ENCODE measurements at places on chromosomes 16 and 17. TPM values are rescaled to one million over a fixed set of nuclear protein-coding genes. Genes with fewer than 3 reads are reported as not detected.

DNA sequence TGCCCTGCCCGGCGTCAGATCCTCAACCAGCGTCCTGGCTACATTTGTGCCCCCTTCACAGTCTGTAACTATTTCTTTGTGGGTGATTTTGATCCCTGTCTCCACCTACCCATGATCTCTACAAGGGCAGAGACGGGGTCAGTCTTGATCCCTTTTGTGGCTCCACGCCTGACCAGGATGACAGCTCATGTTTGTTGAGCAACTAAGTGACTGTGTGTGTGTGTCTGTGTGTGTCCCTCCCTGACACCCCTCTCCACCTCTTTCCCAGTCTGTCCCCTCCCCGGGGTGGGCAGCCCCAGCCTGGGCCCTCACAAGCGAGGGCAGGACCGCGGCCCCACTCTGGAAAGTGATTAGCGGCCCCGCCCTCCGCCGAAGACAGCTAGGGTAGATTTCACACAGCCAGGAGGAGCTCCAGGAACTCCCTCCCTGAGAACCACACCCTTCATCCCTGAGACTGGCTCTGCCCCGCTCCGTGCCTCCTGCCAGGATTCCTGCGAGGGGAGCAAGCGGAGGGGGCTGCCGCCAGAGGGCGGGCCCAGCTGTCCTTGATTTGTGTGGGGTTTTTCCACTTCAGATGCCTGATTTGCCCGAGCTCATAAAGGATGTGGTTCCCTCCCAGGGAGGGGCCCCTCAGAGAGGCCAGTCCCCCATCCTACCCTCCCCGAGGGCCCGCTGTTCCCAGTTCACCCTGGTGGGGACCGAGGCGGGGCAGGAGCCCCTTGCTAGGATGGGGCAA lies 5.3 kb upstream of the HS3ST6 start:
- peak; percentile 34 for DNase-seq

The NKD1 gene
- 0.11 TPM for polyA plus RNA-seq

The KCTD5 gene
- polyA plus RNA-seq: 25.4 TPM

The CCDC154 gene
- 0.04 TPM for polyA plus RNA-seq

The KRTAP9-2 gene
- not detected for polyA plus RNA-seq

The WFIKKN1 gene
- not detected for polyA plus RNA-seq

- no peak for DNase-seq
Measured at GRCh38 chr16:52460639-52461178, 86.2 kb downstream of the TOX3 start.

- no peak for DNase-seq
Measured at GRCh38 chr16:27040732-27041131, 26.0 kb upstream of the C16orf82 start.

The TMEM100 gene
- polyA plus RNA-seq: 0.07 TPM

The KLHL10 gene
- 0.15 TPM for polyA plus RNA-seq

- no peak for DNase-seq
Measured at GRCh38 chr17:58005031-58005727, 1.9 kb downstream of the SRSF1 start.

DNA sequence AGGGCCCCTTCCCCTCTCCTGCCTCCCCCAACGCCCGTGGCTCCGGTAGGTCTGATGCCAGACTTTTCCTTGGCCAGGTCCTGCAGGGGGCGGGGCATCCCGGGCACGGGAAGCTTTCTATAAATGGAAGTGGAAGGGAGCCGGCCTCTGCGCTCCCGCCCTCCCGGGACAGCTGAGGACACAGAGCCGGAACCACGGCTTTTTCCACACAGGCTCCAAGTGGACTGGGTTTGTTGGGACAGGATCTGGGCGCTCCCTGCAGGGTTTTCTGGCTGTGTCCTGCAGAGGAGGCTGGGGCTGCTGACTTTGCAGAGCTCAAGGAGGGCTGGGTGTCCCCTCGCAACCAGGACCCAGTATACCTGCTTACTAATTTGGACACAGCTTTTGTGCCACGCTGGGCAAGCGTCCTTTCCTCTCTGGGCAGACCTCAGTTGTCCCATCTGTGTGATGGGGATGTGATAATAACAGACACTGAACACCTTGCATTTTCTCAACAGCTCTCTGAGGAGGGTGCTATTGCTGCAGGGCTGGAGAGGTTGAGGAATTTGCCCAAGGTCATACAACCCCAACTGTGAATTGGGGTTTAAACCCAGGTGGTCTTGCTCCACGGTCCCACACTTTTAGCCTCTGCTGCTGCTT lies 1.8 kb downstream of the TNS4 start:
- no peak for DNase-seq

GRCh38 chr17:43142153-43142552 lies 17.0 kb upstream of the BRCA1 start:
- DNase-seq: no peak

DNA sequence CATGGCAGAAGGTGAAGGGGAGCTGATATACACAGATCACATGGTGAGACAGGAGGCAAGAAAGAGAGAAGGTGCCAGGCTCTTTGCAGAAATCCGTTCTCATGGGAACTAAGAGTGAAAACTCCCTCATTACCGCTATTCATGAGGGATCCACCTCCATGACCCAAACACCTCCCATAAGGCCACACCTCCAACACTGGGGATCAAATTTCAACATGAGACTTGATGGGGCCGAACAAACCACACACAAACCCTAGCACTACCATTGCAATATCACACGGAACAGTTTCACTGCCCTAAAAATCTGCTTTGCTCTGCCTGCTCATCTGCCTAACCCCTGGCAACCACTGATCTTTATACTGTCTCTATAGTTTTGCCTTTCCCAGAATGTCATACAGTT lies 34.8 kb downstream of the C17orf67 start:
- DNase-seq: no peak

DNA sequence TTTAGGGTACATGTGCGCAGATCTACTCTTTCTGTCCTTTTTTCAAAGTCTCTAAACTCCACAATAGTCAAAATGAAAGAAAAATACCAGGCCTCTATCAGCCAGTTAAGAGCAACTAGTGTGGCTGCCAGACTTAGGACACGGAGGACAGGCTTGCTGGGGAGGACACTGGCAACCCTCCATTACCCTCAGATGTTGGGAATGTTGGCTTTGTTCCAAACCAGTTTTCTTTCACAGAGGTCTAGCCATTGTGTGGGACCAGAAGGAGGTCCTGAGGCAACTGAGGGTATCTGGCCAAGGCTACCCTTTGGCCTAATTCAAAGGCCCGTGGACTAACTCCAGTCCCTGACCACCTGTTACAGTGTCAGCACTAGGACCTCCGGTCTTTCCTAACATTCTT lies 51.2 kb upstream of the MED9 start:
- no peak for DNase-seq

- no peak for DNase-seq
Measured at GRCh38 chr16:79037521-79038373, 562.8 kb downstream of the MAF start.

DNA sequence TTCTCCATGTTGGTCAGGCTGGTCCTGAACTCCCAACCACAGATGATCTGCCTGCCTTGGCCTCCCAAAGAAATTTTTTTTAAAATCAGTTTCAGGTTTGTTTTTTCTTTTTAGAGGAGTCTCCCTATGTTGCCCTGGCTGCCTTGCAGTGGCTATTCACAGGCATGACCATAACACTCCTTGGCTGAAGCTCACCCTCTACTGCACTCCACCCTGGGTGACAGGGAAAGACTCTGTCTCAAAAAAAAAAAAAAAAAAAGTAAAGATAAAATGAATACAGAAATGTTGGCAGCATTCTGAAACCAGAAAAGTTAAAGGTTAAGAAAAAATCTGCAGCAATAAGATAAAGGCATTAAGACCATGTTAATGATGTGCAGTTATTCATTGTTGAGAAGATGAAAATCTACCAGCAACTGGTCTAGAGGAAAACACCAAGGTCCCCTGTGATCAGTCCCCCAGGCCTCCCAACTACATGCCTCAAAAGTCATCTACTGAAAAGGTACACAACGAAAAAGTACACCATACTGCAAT lies 15.1 kb downstream of the YWHAE start:
- no peak for DNase-seq

The ZNF19 gene
- 2.2 TPM for polyA plus RNA-seq

The HEATR9 gene
- not detected for polyA plus RNA-seq

The NPB gene
- 0.21 TPM for polyA plus RNA-seq

GRCh38 chr16:14545346-14545884 lies 84.6 kb downstream of the PARN start:
- DNase-seq: no peak

The TRPV3 gene
- 0.54 TPM for polyA plus RNA-seq

DNA sequence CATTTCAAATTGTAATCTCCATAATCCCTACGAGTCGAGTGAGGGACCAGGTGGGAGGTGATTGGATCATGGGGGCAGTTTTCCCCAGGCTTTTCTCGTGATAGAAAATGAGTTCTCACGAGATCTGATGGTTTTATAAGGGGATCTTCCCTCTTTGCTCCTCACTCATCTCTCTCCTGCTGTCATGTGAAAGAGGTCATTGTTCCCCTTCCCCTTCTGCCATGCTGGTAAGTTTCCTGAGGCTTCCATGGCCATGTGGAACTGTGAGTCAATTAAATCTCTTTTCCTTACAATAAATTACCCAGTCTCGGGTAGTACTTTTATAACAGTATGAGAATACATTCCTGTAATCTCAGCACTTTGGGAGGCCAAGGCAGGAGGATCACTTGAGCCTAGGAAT lies 76.7 kb upstream of the MARCHF10 start:
- DNase-seq: no peak

- no peak for DNase-seq
Measured at GRCh38 chr17:51087072-51087757, 33.5 kb downstream of the SPAG9 start.

GRCh38 chr16:88469615-88470395 lies 16.7 kb downstream of the ZFPM1 start:
- DNase-seq: no peak

DNA sequence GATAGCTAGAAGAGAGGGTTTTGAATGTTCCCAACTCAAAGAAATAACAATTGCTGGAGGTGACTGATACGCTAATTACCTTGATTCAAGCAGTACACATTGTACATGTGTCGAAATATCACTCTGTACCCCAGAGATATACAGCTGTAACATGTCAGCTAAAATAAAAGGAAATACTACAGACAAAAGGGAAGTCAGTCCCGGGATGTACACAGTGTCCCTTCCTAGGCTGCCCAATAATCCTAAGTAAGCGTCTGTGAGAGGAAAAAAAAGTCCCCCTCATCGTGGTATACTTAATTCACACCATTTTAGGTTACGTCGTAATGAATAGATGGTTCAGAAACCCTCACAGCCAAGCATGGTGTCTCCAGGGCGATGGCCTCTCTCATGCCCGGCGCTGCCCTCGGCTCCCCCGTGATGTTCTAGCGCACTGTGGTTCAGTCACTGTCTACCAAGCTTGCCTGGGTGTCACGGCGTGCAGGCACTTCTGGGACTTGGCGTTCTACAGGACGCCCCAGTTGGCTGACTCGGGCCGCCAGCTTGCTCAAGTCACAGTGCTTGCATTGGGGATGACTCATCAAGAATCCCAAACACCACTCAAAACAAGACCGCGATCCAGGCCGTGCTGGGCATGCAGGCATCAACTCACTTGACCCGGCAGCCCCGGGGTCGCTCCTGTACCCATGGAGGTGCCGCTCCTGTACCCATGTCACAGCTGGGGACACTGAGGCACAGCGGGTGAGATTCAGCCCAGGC lies 27.6 kb downstream of the CCDC40 start:
- no peak for DNase-seq

The IRX3 gene
- 2.3 TPM for polyA plus RNA-seq

DNA sequence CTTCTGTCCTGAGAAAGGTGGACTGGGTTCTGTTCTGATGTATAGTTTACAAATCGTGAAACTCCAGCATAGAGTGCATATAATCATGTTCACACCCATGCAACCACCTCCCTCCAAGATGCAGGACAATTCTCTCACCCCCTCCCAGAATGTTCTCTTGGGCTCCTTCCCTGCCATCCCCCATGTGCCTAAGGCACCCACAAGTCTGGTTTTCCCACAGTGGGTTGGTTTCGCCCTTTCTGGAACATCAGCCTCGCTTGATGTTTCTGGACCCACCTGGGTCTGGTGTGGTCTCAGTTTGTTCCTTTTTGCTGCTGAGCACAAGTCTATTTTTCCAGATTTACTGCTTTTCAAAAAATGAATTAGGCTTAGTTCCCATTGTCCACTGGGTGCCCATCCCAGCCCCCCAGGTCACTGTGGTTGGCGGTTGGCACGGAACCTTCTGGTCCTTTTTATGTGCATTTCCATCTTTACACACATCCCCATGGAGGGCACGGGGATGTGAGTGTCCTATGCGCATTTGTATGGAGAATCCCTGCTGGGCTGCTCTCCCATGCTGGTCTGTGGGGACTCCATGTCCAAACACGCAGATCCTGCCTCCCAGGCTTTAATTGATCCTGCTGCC lies 19.0 kb downstream of the MAP2K3 start:
- no peak for DNase-seq

GRCh38 chr16:2151188-2152091 lies 3.0 kb downstream of the RAB26 start:
- no peak for DNase-seq

DNA sequence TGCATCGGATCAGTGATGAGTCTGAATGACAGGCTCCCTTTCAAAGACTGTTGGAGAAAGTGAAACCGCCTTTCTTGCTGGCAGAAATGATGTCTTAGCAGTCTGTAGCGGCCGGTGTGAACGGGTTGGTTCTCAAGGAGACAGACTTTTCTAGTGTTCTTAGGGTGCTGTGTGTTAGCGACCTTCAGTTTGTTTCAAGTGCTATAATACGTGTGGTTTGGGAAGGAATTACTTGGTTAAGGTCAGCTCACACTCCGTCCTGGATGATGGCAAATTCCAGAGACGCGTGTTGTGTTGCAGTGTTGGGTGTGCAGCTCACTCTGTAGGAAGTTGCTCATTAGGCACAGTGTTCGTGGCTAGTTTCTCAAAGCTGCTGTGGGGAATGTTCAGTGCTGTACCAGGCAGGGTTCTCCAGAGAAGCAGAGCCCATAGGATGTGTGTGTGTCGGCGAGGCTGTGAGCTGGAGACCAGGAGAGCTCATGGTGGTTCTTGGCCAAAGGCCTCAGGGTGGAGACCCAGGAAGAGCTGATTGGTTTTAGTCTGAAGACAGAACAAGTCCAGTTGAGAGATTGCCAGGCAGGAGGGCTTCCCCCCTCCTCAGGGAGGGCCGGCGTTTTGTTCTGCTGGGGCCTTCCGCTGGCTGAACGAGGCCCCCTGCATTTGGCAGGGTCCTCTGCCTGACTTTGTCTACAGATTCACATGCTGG lies 37.6 kb downstream of the ZNF750 start:
- DNase-seq: no peak

GRCh38 chr16:56634715-56635440 lies 2.4 kb downstream of the MT1M start:
- DNase-seq: no peak

DNA sequence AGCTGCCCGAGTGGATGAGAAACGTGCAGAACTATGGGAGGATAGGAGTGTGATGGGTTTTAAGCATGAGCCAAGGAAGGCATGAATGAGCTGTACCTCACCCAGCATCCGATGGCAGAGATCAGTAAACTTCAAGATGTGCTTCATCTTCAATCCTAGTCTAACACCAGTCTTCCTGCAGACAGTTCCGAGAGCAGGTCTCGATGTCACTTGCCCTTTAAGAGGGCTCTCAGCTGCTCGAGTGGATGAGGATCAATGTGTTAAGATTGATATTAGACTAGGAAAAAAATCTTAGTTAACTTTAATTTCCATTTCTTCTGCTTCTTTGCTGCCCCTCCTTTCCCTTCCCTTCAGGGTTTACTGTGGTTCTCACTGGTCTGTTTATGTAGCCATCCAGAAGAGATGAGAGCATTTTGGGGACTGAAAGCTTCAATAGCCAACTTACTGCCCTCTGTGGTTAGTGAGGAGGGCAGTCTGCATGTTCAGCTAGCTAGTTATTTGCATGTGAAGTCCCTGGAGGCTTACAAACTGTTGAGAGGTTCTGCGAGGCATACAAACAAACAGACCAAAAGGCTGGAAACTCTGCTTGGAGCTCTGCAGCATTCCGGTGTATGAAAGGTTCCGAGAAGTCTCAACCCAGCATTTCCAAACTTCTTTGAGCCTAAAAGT lies 15.3 kb downstream of the KLHL36 start:
- no peak for DNase-seq

The THUMPD1 gene
- polyA plus RNA-seq: 17.4 TPM

The RAB34 gene
- 307 TPM for polyA plus RNA-seq

Measured in BJ (cell line).